Activated gamma-delta T cell (primary cell): ENCODE measurements at places on chromosomes 2 and 18.

DNA sequence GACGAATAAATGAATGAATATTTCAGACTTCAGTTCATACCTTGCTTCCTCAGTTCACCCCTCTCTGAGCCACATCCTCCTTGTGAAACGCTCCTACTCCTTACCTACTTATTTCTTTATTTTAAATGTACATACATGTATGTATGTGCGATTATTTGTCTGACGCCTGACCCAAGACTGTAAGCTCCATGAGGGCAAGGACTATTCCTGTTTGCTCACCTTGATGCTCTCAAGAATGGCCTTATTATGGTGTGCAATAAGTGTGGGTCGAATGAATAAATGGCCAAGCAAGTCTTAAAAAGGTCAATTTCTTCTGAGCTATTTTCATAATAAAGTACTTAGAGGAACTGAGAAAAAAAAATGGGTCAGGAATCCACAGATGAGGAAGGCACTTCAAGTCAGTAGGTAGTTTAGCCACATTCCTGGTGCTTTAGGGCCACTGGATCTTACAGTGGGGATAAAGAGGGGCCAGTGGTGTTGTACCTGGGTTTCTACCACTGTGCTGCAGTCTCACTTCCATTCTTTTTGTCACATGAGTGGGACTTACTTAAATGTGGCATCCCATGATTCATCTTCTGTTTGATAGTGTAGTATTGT lies 74.7 kb downstream of the SDC1 start:
- no peak for DNase-seq

- DNase-seq: no peak
Observed at GRCh38 chr2:212973347-212973746, 178.1 kb downstream of the IKZF2 start.

GRCh38 chr2:68438455-68439303 lies 28.4 kb downstream of the FBXO48 start:
- no peak for DNase-seq

- no peak for DNase-seq
Observed at GRCh38 chr2:219252570-219252899, 508 bp upstream of the TUBA4B start.

GRCh38 chr2:137910641-137911040 lies 53.6 kb upstream of the HNMT start:
- DNase-seq: no peak

DNA sequence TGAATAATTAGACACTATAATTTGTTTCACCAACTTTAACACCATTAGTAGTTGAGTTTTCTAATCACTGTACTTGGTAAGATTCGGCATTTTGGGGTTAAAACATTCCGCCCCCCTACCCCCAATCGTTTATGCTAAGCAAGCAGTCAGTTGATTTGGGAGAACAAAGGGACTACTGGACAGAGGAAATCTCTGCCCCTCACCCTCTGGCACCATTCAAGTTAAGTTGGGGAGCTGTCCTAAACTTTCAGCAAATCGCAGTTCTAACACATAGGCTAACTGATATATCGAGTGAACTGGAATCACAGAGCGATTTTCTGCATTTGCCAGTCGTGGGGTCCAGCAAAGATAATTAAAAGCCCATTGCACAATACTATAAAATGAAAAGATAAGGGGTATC lies 5.6 kb downstream of the KLF7 start:
- no peak for DNase-seq

DNA sequence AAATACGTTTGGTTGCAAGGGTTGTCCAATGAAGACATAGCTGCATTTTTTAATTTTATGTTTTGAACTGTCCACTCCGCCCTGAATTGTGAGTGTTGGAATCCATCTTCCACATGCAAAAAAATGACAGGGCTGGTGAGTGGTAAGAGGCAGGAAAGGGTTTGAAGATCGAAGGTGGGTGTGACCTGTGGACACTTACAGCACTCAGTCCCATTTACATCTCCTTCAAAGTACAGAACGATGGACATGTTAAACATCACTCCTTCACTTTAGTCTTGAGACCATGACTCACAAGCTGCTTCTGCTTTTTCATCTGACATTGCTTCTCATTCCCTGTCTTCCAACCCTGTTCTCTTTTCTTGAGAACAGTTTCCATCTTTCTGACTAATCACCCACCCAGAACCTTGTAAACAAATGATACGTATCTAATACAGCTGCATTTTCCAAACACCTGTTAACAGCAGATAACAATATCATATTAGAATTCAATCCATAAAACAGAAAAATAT lies 179.3 kb downstream of the ZNF516 start:
- no peak for DNase-seq

- peak; percentile 34 for DNase-seq
Observed at GRCh38 chr2:96816836-96817702, 1.0 kb downstream of the CNNM3 start.

- DNase-seq: no peak
Observed at GRCh38 chr2:113237604-113238160, 41.0 kb downstream of the PAX8 start.

- no peak for DNase-seq
Observed at GRCh38 chr2:119423108-119423444, 8.6 kb upstream of the TMEM37 start.

GRCh38 chr2:53286345-53286744 lies 481.3 kb upstream of the CHAC2 start:
- DNase-seq: no peak

GRCh38 chr2:133657591-133657990 lies 89.3 kb upstream of the NCKAP5 start:
- DNase-seq: no peak

DNA sequence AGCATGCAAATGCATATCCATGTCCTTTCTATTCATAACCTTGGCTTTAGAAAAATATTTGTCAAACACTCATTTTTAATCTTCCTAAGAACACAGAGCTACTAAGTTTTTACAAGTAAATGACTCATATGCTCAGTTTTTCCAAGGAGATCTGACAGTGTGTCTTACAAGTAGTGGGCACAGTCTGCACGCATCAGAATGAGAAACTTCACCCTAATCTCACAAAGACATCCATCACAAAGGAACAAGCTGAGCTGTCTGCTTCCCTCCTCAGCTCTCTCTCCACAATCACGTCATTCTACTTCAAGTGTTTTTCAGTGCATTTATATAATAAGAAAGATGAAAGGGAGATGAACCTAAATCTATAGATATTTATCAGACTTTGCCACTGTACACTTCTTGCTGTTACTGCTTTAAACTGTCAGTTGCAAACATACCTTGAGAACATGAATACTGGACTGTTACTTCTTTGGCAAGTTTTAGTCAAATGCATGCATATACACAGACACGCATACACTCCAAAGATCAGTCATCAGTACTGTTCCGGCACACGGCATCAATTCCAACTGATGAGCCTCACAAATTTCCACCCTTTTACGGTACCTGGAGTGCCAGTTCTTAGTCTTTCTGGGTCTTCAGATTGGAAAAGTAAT lies 75.7 kb downstream of the RBMS1 start:
- no peak for DNase-seq

GRCh38 chr2:16194530-16194929 lies 254.2 kb downstream of the MYCN start:
- no peak for DNase-seq

GRCh38 chr2:148909114-148909513 lies 34.1 kb downstream of the KIF5C start:
- no peak for DNase-seq

GRCh38 chr2:213816583-213816982 lies 532.3 kb downstream of the SPAG16 start:
- no peak for DNase-seq

DNA sequence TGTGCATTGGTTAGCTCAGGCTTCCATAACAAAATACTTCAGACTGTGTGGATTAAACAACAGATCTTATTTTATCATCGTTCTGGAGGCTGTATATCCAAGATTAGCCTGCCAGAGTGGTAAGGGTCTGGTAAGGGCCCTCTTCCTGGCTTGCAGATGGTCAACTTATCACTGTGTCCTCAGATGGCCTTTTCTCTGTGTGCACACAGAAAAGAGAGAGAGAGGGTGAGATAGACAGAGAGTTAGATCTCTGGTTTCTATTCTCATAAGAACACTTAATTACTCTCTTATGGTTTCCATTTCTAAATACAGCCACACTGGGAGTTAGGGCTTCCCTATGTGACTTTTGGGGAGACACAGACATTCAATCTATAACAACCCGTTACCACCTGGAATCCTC lies 1003.5 kb downstream of the TSN start:
- no peak for DNase-seq

DNA sequence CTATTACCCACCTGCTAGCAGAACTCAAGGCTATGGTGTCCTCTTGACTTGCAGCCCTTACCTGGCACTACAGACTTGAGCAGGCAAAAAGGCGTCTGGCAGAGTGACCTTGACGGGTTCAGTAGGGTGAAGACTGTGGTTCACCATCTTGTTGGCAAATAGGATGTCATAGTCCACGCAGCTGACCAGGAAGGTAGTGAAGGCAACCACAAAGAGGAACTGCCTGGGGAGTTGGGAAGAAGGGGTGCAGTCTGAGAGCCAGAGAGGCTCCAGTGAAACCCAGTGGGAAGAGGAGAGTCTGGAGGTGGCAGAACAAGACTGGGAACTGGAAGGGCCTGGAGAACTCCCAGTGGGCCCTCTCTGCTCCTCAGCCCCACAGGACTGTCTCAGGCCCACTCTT lies 4.1 kb downstream of the ATG9A start:
- no peak for DNase-seq

DNA sequence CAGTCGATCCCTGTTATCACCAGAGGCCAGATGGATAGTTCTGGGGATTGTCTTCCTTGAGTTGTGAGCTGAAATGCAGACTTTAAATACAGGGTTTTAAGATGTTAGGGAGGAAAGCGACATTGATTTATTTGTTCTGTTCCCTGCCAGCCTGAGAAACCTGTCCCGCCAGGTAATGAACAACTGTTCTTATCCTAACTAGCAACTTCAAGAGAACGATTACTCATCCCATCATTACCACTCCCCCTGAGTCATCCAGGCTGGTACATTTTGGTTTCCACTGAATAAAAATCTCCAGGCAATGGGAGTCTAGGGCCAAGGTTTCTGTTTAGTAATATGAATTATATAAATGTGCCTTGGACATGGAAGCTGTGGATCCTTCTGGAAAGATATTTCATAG lies 131.2 kb downstream of the LYPD6B start:
- no peak for DNase-seq

DNA sequence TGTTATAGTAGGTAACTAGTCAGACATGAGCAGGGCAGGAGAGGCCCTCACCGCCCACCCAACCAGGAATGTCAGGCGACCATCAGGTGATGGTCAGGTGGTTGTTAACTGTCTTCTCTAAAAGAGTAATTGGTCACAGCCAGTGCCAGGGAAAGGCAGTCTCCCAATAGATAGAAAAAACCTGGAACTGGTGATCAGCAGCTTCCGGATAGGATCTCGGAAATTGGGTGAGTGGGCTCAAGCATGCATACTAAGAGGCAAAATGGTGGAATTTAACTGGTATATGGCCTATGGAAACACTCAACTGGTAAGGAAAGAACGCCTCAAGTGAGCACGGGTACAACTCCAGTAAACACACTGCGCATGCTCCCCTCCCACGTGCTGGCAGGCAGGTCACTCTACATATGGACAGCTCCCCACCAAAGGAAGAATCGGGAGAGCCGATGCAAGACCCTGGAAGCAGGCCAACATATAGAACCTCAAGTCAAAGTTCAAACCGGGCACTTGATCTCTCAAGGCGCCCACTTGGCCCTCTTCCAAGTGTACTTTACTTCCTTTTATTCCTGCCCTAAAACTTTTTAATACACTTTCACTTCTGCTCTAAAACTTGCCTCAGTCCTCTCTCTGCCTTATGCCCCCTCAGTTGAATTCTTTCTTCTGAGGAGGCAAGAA lies 43.5 kb upstream of the TMEM131 start:
- no peak for DNase-seq

- no peak for DNase-seq
Observed at GRCh38 chr2:137696916-137697315, 267.4 kb upstream of the HNMT start.

DNA sequence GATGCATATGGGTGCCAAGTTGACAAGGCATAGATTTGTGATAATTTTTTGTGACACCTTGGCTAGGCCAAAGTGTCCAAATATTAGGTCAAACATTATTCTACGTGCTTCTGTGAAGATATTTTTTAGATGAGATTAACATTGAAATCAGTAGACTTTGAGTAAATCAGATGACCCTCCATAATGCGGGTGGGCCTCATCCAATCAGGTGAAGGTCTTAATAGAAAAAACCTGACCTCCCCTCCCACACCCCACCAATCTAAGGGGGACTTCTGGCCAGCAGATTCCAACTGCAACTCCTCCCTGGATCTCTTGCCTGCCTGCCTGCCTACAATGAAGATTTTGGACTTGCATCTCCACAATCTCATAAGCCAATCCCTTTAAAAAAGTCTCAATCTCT lies 118.8 kb upstream of the LMAN1 start:
- no peak for DNase-seq

DNA sequence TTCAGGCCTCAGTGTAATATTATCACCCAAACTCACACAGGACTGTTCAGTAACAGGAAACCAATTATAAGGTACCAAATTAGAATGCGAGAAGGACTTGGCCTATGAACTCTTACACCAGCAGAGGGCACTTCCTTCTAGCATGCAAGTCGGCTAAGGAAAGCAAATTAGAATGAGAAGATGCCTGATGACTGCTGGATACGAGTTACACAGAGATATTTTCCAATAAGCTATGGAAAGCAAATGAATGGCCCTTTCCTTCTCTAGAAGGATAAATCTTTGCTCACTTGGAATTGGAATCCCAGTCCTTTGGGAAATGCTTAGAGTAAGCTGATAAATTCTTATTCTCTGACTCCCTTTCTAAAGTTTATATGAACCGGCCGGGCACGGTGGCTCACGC lies 109.8 kb downstream of the AP1S3 start:
- DNase-seq: no peak

DNA sequence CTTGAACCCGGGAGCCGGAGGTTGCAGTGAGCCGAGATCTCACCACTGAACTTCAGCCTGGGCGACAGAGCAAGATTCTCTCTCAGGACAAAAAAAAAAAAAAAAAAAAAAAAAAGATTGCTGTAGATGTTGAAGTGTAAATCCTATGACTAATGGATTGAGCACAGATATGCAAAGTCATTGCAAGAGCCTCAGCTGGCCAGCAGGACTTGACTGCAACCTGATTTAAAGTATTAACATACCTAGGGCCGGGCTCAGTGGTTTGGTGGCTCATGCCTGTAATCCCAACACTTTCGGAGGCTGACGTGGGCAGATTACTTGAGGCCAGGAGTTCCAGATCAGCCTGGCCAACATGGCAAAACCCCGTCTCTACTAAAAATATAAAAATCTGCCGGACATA lies 103.4 kb upstream of the MSH2 start:
- DNase-seq: no peak

- no peak for DNase-seq
Observed at GRCh38 chr2:235672720-235673119, 178.9 kb downstream of the AGAP1 start.

GRCh38 chr2:86139981-86140380 lies 33.9 kb downstream of the PTCD3 start:
- DNase-seq: no peak

GRCh38 chr2:17191223-17191622 lies 327.0 kb downstream of the RAD51AP2 start:
- no peak for DNase-seq

GRCh38 chr18:23498877-23499276 lies 4.4 kb upstream of the RMC1 start:
- DNase-seq: no peak
